Upper lobe of right lung (tissue), 1 donor: ENCODE measurements at places on chromosomes 4 and X.

DNA sequence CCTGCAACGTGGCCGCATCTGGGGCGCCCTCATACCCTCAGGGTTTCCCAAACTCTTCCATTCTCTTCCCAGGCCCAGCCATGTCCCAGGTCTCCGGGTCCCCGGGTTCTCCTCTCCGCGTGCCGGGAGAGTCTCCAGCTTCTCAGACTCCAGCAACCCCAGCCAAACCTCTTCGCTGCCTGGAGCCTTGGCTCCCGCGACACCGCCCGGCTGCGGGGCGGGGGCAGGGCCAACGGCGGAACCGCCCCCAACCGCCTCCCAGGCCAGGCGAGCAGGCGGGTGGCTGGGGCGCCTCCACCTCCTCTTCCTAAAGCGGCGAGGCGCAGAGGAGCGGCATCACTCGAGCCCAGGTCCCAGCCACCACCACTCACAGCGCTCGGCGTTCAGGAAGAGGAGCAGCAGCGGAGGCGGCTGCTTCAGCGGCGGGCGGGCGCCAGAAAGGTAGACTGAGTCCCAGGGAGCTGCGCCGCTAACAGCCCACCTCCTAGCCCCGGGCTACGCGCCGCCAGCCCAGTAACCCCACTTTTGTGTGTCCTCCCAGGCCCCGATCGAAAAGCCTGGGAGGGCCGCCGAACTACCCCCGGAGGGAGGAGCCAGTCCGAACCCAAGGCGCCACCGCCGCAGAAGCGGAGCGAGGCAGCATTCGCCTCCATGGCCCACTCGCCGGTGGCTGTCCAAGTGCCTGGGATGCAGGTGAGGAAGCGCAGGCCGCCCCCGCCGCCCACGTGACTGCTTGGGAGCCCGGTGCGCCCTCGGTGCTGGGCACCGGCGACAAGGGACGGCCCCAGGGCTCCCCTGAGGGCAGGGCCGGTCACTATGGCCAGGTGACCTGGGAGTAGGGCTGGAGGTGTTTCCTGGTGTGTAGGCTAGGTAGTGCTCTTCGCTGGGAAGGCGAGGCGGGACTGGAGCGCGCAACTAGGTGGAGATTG, at the start of gene STK26:
STK26 (plus strand) TSS at position 336 of the 929 bp plus-strand sequence; CDS start at position 652, 316 bp downstream.
- no peaks in the 10 kb centered on the region for H3K4me1 ChIP-seq
- H3K27me3 ChIP-seq: no peaks in the 10 kb centered on the region
- peak within 1 kb of the TSS; percentile 57 for H3K4me3 ChIP-seq

DNA sequence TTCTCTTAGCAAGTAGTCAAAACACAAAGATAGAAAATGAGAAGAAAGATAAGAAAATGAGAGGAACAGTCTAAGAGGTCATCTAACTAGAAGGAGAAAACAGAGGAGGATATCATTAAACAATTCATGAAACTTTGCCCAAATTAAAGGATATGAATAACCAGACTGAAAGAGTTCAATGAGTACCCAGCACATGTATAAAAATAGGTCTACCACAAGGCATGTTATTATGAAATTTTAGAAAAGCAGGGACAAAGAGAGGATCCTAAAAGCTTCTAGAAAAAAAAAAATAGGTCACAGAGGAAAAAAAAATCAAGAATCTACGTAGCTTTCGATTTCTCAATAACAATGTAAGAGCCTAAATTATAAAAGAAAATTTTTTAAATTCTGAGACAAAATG, 118.5 kb downstream of the WDFY3 start:
- H3K4me3 ChIP-seq: no peak overlapping the region
- DNase-seq: no peak
- H3K4me1 ChIP-seq: no peaks in the 10 kb centered on the region
- peaks cover 19% of the 10 kb centered on the region for H3K36me3 ChIP-seq

GRCh38 chr4:78634011-78634664, 82.6 kb downstream of the ANXA3 start:
- H3K4me3 ChIP-seq: no peak overlapping the region
- H3K27me3 ChIP-seq: no peaks in the 10 kb centered on the region
- peak overlapping the region; percentile 1 for H3K27ac ChIP-seq

DNA sequence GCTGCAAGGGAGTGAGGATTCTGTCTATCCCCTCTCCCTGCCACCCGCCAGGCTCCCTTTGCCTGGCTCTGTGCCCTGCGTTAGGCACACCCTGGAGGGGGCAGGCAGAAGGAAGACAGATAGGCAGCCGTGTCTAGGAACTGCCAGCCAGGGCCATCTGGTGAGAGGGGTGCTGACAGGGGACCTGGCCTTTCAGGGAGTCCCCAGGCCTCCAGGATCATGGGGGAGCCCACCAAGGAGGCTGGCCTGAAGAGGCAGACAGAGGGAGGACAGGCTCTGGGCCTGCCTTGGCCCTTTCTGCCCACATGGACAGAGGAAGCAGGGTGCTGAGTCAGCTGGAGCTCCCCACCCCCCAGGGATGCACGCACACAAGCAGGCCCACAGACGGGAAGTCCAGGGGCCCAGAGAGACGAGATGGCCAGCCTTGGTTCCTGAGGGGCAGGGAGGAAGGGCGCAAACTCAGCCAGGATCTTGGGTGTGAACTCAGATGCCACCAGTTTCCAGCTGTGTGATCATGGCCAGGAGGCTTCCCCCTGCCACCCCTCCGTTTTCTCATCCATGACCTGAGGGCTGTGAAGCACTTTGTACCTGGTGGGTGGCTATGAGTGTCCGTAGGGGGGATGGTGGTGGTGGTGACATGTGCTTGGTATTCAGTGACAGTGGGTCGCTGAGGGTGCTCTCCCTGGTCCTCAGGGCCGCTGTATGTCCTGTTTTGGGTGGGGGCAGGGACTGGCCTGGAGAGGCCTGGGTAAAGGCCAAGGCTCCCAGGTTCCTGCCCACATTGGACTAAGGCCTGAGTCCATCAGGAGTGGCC, 1.8 kb downstream of the SH3BP2 start:
- H3K4me3 ChIP-seq: peak overlapping the region; percentile 75
- DNase-seq: peak; percentile 81
- H3K27ac ChIP-seq: peak overlapping the region; percentile 87
- H3K36me3 ChIP-seq: no peaks in the 10 kb centered on the region
- peaks cover 73% of the 10 kb centered on the region for H3K4me1 ChIP-seq

DNA sequence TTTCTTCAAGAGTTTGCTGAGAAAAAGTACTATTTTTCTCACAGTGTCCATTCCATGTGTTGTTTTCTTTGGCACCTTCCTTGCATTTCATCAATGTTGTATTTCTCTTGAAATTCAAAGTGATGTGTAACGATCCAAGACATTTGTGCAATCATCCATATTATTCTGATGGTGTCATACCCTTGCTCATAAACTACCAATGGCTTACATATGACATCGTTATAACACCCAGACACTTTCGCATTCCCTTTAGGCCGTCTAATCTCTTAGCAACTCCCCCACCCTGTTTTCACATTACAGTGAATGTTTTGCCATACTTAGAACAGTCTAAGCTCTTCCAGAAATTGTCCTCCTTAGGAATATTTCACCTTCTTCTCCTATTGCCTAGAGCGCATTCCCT, 1779.0 kb downstream of the PCDH7 start:
- DNase-seq: no peak
- H3K4me1 ChIP-seq: no peaks in the 10 kb centered on the region
- no peak overlapping the region for H3K4me3 ChIP-seq
- H3K27ac ChIP-seq: no peak overlapping the region

GRCh38 chr4:154877110-154877760, 96.2 kb downstream of the RBM46 start:
- no peak for DNase-seq
- H3K36me3 ChIP-seq: no peaks in the 10 kb centered on the region
- no peak overlapping the region for H3K4me3 ChIP-seq
- no peaks in the 10 kb centered on the region for H3K27me3 ChIP-seq
- H3K27ac ChIP-seq: no peak overlapping the region

- H3K36me3 ChIP-seq: no peaks in the 10 kb centered on the region
- no peak overlapping the region for H3K4me3 ChIP-seq
- H3K27me3 ChIP-seq: no peaks in the 10 kb centered on the region
- DNase-seq: no peak
These were observed 421.5 kb upstream of the EPHA5 start for GRCh38 chr4:66091786-66092185.

- no peaks in the 10 kb centered on the region for H3K36me3 ChIP-seq
- no peaks in the 10 kb centered on the region for H3K27me3 ChIP-seq
- H3K4me1 ChIP-seq: peaks cover 8% of the 10 kb centered on the region
- H3K27ac ChIP-seq: no peak overlapping the region
- H3K4me3 ChIP-seq: no peak overlapping the region
These were observed 17.2 kb upstream of the FGFR3 start for GRCh38 chr4:1775731-1776500.

- no peak overlapping the region for H3K27ac ChIP-seq
- DNase-seq: no peak
- no peaks in the 10 kb centered on the region for H3K27me3 ChIP-seq
These were observed 6.0 kb downstream of the PLP1 start for GRCh38 chrX:103782640-103783039.

GRCh38 chr4:70863099-70863790, 23.6 kb upstream of the GRSF1 start:
- H3K27me3 ChIP-seq: no peaks in the 10 kb centered on the region
- H3K4me3 ChIP-seq: no peak overlapping the region
- no peak for DNase-seq
- no peaks in the 10 kb centered on the region for H3K36me3 ChIP-seq

- no peaks in the 10 kb centered on the region for H3K27me3 ChIP-seq
- no peak for DNase-seq
- no peaks in the 10 kb centered on the region for H3K4me1 ChIP-seq
These were observed 236.9 kb downstream of the CAMK2D start for GRCh38 chr4:113524505-113525186.

- H3K4me3 ChIP-seq: no peak overlapping the region
- no peak for DNase-seq
- H3K4me1 ChIP-seq: no peaks in the 10 kb centered on the region
- H3K27me3 ChIP-seq: no peaks in the 10 kb centered on the region
- H3K27ac ChIP-seq: no peak overlapping the region
These were observed 25.3 kb downstream of the BTC start for GRCh38 chr4:74768857-74769525.

- peak overlapping the region; percentile 85 for H3K27ac ChIP-seq
- peak overlapping the region; percentile 74 for H3K4me3 ChIP-seq
- H3K27me3 ChIP-seq: peaks cover 6% of the 10 kb centered on the region
- peaks cover 4% of the 10 kb centered on the region for H3K4me1 ChIP-seq
- no peak for DNase-seq
These were observed 819 bp downstream of the PDLIM3 start for GRCh38 chr4:185534511-185534865.

GRCh38 chr4:176475067-176475466, 155.3 kb downstream of the SPCS3 start:
- no peak overlapping the region for H3K27ac ChIP-seq
- H3K36me3 ChIP-seq: no peaks in the 10 kb centered on the region
- H3K27me3 ChIP-seq: no peaks in the 10 kb centered on the region
- H3K4me3 ChIP-seq: no peak overlapping the region

- no peaks in the 10 kb centered on the region for H3K4me1 ChIP-seq
- no peaks in the 10 kb centered on the region for H3K36me3 ChIP-seq
- no peak overlapping the region for H3K27ac ChIP-seq
- no peaks in the 10 kb centered on the region for H3K27me3 ChIP-seq
These were observed 41.4 kb upstream of the RASSF6 start for GRCh38 chr4:73661646-73662119.

DNA sequence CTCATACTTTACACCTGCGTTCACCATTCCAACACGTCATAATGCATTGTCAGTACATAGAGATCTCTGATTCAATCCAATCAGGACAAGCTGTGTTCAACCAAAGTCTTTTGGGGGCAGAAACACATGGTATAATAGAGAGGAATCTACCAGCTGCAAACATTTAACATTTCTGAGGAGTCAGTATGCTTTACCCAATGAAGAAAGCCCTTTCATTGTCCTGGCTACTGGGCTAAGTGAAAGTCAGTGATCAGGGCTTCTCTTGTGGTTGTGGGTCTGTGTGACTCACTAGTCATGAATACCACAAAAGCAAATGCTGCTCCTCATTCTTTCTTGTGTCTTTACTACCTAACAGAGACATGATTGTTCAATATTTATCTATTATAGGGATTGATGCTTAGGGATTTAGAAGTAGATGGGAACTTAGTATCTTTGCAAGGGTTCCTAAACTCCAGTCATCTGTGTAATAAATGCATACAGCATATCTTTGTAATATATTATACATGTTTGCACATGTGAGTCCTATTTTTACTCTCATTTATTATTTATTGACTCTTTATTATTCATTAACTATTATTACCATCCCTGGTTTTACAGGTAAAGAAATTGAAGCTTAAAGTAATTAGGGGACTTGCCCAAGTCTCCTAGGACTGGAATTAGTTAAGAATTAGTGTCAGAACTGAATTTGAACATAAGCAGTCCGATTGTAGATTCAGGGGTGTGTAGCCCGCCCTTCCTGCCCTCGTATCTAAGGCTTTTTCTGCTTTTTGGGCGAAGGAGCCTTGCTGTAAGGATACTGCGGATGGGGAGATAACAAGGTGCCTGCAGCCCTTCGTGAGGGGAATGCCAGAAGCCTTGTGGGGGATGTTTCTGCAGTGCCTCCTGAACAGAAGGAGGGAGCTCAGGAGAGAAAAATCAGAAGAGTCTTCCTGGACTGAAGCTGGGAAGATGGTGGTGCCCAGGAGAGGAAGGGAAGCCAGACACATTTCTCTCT, 353.1 kb upstream of the BOD1L1 start:
- H3K4me1 ChIP-seq: no peaks in the 10 kb centered on the region
- no peak overlapping the region for H3K4me3 ChIP-seq
- DNase-seq: no peak
- no peaks in the 10 kb centered on the region for H3K36me3 ChIP-seq
- H3K27ac ChIP-seq: no peak overlapping the region

DNA sequence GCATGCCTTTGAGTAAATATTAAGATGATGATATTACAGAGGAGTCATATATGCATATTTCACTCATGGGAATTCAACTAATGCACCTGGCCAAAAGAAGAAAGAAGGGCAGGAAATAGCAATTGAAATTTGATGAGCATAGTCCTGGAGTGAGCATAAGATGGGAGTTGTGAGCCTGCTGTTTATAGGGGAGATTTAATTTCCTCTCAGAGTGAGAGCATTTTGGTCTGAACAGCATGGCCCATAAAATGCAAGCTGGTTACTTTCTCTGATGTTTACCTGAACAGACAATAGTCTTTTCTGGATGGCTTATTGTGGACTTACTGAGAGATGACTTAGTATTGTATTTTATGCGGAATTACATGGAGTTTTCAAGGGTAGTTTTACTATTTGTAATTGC, 53.6 kb downstream of the FHIP1A start:
- no peaks in the 10 kb centered on the region for H3K36me3 ChIP-seq
- no peaks in the 10 kb centered on the region for H3K4me1 ChIP-seq
- DNase-seq: no peak
- H3K27me3 ChIP-seq: no peaks in the 10 kb centered on the region

DNA sequence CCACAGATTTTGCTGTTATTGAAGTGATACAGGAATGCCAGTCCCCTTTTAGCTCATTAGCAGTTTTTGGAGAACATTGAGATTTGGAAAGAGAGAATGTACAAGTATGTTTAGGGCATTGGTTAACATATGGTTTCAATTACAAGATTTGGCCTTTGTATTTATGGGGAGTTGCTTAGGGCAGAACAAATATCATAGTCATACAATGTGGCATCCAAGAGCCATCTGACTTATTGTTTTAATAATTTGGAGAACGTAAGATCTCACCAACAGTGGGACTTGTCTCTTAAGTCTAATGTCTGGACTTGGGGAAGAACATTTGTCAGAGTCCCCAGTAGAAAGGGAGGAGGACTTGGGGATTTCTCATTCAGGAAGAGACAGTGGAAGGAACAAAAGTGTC, 166.1 kb downstream of the STK32B start:
- no peaks in the 10 kb centered on the region for H3K4me1 ChIP-seq
- H3K4me3 ChIP-seq: no peak overlapping the region
- no peak overlapping the region for H3K27ac ChIP-seq
- H3K36me3 ChIP-seq: no peaks in the 10 kb centered on the region
- H3K27me3 ChIP-seq: no peaks in the 10 kb centered on the region
- DNase-seq: no peak

GRCh38 chr4:186910385-186910784, 186.7 kb upstream of the FAT1 start:
- no peaks in the 10 kb centered on the region for H3K27me3 ChIP-seq
- H3K4me3 ChIP-seq: no peak overlapping the region
- no peaks in the 10 kb centered on the region for H3K4me1 ChIP-seq
- H3K36me3 ChIP-seq: no peaks in the 10 kb centered on the region
